ENCODE measurements at places on chromosomes 12 and 14.
A peak's percentile ranks its signal among the peaks of the same experiment; 100 is the strongest.

DNA sequence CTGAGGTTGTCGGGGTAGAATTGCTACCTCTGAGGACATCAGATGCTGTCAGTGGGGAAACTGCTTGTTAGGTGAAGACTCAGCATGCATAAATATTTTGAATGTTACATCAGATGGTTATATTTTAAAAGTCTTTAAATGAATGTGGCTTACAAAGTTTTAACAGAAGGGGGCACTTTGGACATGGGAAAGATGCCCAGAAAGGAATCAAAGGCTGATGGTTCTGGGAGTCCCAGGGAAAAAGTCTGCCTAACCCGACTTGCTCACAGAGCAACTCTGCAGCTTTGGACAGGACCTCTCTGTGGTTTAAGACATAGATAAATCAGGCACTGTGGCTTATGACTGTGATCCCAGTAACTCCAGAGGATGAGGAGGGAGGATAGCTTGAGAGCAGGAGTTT is 474.9 kb downstream of the ATP23 start:
- DNase-seq = peak; percentile 91

- DNase-seq = peak; percentile 64
Observed at GRCh38 chr12:56590237-56590830, 39.8 kb downstream of the BAZ2A start.

DNA sequence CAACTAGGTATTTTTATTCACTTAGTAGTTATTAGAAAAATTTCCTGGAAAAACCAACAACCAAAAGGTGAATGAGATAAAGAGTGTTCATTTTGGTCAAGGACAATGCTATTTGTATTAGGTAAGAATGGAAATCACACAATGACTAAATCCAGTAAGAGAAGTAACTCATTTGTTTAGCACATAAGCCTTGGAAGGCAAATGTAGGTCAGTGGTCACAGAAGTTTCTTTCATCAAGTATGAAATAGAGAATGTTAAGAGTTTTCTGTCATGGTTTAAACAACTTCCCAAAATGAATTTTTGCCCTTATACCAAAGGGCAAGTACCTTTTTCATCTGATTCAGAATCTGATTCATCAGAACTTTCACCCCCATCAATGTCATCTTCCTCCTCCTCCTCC is 101.7 kb downstream of the KIF21A start:
- peak; percentile 2 for DNase-seq

DNA sequence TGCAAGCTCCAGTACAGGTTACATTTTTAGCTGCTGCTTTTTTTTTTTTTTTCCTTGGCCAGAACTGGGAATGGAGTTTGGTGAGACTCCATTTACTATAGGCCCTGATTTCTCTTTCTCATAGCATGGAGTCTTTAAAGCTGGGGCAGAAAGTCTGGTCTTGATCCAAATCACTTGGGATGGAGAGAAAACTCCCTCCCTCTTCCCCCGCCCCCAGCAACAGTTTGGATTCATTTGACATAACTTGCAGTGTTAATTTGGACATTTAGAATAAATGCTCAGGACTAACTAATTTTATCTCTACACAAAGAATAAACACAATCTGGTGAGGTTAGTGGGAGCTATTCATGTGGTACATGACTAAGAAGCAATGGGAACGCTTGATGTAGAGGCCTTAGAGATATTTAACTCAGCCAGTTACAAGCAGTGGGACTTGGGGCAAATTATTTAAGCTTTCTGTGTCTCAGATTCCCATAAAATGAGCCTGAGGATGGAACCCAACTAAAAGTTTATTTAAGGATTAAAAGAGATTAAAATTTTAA is 107.3 kb upstream of the ARHGAP5 start:
- DNase-seq = no peak

GRCh38 chr14:89641495-89642175 is 224.6 kb upstream of the FOXN3 start:
- no peak for DNase-seq

DNA sequence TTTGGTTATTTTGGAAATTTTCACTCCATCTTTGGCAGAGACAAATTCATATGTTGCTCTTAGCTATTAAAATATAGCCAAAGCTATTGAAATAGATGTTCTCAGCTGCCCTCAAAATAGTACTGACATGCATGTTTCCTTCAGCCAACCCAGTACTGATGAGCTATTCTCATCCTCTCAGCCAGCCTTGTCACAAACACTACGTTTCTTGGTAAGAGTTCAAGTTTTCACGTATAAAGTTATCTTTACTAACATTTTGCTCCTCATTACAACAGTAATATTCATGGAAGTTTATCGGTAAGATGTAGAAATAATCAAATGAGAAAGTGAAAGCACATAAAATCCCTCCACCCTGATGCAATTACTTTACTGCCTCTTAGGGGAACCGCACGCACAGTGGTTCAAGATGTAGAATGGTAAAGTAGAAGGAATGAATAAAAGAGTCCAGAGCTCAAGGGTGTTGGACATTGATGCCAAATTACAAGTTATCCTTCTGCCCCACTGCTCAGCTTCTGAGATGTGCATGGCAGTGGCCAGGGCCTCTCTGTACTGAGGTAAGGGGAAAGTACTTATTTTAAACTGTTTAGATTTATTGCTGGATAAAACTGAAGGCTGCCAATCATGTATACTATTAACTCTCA is 20.7 kb downstream of the GCH1 start:
- DNase-seq = peak; percentile 73

DNA sequence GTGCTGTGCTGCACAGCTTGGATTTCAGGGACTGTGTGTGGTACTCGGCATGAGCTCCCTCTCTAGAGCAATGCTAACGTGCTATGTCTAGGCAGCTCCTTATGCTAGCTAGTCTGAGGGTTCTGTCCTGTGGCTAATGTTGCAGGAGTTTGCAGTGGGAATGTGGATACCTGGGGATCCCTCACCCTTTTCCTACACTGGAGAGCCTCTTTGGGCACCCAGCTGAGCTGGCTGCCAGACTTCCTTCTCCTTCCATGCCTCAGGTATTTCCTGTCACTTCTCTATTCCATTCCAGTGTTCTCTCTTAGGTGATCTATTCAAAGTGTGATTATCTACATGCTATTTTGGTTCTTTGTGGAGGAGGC is 64.9 kb downstream of the FBXO33 start:
- peak; percentile 12 for DNase-seq

- DNase-seq = no peak
Observed at GRCh38 chr14:93645200-93645599, 143.1 kb downstream of the PRIMA1 start.

- no peak for DNase-seq
Observed at GRCh38 chr12:41327096-41327895, 139.2 kb downstream of the PDZRN4 start.

DNA sequence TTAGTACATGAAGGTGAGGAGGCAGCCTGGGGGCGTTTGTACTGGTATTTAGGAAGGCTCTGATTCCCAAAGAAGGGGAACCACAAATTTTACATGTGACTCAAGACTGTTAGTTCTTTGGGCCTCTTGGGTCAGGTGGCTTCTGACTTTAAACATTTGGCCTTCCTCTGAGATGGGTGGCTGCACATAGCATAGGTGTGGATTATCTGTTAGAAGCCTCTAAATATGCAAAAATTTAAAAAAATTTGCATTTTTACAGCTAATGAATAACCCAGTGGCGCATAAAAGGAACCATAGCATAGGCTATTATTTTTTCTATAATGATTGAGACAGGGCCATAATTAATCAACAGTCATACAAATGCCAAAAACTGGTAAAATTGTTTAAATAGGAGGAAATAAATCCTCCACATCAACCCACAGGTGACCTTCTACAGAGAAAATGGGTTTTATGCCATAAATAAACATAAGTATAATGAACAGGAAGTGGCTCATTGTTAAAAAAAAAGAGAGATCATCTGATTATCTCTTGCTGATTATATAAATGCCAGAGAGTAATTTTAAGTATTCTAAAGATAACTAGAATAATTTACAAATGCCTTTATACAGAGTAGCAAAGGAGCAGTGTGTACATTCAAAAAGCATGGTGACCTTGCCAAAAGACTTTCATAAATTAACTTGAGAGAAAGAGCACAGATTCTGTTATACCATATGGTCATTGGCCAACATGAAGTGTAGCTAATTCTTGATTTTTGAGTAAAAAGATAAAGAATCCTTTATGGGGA is 284.2 kb upstream of the ATP2B1 start:
- no peak for DNase-seq

GRCh38 chr12:122486805-122487426 is 13.8 kb downstream of the ZCCHC8 start:
- DNase-seq = no peak

DNA sequence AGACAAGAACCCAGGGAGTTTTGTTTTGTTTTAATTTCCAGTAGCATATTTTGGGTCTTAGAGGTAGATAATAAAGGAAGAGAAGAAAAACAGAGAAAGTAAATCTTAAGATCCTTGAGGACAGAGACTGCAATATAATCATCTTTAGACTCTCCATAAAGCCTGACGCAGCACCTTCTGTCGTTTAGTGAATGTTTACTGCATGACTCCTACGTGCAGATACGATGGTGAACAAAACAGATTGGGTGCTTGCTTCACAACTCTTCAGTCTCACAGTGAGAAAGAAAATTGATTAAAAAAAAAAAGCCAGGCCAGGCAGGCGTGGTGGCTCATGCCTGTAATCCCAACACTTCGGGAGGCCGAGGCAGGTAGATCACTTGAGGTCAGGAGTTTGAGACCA is 86.9 kb downstream of the STON2 start:
- no peak for DNase-seq

Measured in choroid plexus epithelial cell (primary cell).